ENCODE measurements at places on chromosomes 5 and 9.

GRCh38 chr5:58842852-58843251 is 260.0 kb downstream of the RAB3C start:
- DNase-seq: no peak

- no peak for DNase-seq
Observed at GRCh38 chr5:122454541-122454940, 142.5 kb downstream of the SNCAIP start.

GRCh38 chr5:37723162-37723961 is 116.5 kb downstream of the GDNF start:
- DNase-seq: no peak

DNA sequence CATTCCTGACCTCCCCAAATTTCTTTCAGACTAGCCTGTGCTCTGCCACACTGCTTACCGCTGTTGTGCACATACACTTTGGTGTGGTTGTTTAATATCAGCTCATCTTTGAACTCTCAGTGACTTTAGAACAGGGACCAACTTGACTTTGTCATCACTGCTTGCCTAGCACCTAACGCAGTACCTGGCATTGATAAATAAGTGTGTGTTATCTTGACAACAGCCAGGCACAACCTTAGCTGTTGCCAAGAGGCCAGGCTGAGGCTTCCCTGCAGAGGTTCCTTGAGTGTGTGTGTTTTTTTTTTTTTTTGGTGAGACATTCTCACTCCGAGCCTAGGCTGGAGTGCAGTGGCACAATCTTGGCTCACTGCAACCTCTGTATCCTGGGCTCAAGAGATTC is 41.0 kb upstream of the SLC28A3 start:
- DNase-seq: no peak

- DNase-seq: no peak
Observed at GRCh38 chr5:179166171-179166885, 106.2 kb downstream of the ZNF354C start.

GRCh38 chr5:41191249-41191648 is 22.1 kb downstream of the C6 start:
- DNase-seq: no peak

- no peak for DNase-seq
Observed at GRCh38 chr5:142735323-142736246, 34.6 kb upstream of the ARHGAP26 start.

DNA sequence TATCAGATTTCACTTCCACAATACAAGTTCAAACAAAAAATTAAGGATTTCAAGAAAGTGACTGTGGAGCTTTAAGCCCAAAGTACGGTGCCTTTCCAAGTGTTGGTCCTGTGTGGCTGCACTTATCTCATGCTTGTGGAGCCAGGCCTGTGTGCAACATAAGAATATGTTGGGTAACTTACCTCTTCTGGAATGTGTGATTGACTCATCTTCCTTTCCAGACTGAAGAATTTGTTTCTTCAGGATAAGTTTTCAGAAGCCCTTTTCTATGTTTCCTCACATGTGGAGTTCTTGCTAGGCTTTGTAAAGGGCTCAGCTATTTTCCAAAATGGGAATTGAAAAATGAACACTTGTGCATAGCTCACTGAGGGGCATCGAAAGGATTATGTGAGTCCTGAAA is 485.1 kb upstream of the PAPPA start:
- DNase-seq: no peak

- no peak for DNase-seq
Observed at GRCh38 chr5:32132757-32133156, 41.4 kb downstream of the GOLPH3 start.

DNA sequence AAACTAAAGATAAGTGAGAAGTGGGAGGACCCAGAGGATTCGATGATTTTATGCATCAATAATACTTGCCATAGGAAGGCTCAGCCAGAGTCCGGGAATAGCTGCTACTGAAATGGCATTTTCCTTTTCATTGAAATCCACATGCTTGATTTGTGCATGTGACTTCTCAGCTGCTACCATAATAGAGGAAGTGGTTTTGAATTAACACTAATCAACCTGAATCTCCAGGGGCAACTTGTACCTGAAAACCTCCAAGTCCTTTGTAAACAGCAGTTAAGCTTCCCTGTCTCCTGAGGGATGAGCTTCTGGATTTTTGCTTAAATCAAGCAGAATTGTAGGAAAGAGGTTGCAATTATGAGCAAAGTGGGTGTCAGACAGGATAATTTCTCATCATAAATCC is 124.9 kb downstream of the PPP2R2B start:
- DNase-seq: peak; percentile 29

DNA sequence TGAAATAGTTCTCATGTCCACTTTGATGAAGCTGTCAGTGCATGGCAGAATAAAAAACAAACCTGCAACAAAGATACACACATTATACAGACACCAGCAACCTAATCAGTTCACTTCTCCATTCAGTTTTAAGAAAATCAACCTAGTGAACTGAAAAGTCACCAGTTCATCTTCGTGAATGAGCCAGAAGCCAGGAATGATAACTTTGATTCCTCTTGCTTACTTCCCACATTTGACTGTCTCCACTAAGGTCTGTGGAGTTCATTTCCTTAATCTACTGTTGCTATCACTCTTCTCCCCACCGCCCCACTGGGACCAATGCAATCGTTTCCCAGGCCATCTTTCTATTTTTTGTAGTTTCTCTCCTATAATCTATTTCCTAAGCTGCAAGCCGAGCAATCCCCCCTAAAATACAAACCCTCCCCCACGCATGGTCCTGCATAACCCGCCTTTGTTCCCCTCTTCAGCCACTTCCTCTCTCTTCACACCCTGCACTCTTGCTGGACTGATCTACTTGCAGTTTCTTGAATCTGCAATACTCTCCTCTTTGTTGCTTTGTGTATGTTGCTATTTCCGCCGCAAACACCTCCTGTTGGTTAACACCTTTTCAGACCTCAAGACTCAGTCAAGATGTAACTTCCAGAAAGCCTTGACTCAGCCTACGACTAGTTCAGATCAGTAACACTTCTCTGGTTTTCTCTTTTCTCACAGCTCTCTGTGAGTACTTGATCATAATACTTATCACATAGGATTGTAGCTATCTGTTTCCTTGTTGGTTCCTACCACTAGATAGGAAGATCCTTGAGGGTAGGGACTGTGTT is 16.6 kb downstream of the STOM start:
- DNase-seq: peak; percentile 83

GRCh38 chr5:79567926-79568549 is 44.2 kb upstream of the TENT2 start:
- DNase-seq: no peak

GRCh38 chr5:1134478-1134877 is 22.6 kb upstream of the SLC12A7 start:
- DNase-seq: no peak

- no peak for DNase-seq
Observed at GRCh38 chr9:76516871-76517270, 57.9 kb downstream of the GCNT1 start.

DNA sequence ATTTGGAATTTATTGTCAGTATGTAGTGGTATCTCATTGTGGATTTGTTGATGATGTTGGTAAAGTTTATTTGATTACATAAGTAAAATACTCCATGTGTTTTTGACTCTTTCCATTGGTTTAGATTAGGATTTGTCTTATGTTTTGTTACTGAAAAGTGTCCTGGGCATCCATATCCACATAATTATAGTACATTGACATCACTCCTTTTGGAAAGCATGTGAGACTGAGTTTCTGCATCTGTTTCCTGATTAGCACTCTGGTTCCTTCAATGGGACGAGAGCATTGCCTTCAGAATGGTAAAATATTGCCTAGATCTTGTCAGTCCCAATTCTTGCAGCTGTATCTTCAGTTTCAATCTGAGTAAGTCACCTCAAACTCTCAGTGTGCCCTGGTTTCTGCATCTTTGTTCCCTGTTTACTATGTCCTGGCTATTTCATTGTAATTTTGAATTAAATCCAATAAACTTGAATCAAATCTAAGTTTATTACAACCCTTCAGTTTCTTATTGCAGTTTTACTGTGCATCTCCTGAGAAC is 128.1 kb downstream of the FBXO38 start:
- DNase-seq: no peak

DNA sequence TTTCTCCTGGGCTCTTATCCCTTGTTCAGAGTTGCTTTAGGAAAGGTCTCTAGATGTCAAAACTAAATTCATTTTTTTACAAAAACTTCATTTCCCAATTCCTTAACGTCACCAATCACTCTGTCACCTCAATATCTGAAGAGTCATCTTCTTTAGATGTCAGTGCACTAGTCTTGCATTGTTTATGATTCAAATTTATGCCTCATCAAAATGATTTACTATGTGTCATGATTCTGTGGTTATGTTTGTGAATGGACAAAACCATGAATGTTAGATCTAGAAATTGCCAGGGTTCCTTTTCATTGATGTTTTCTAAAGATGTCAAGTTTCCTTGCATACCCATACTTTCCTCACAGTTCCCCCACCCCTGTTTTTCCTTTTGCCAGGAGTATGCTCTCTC is 21.5 kb downstream of the CWC27 start:
- DNase-seq: no peak

DNA sequence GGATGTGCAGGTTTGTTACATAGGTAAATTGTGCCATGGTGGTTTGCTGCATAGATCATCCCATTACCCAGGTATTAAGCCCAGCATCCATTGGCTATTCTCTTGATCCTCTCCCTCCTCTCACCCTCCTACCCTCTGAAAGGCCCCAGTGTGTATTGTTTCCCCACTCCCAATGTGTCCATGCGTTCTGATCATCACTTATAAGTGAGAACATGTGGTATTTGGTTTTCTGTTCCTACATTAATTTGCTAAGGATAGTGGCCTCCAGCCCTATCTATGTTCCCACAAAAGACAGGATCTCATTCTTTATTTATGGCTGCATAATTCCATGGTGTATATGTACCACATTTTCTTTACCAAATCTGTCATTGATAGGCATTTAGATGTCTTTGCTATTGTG is 243.3 kb upstream of the PDE4D start:
- no peak for DNase-seq

DNA sequence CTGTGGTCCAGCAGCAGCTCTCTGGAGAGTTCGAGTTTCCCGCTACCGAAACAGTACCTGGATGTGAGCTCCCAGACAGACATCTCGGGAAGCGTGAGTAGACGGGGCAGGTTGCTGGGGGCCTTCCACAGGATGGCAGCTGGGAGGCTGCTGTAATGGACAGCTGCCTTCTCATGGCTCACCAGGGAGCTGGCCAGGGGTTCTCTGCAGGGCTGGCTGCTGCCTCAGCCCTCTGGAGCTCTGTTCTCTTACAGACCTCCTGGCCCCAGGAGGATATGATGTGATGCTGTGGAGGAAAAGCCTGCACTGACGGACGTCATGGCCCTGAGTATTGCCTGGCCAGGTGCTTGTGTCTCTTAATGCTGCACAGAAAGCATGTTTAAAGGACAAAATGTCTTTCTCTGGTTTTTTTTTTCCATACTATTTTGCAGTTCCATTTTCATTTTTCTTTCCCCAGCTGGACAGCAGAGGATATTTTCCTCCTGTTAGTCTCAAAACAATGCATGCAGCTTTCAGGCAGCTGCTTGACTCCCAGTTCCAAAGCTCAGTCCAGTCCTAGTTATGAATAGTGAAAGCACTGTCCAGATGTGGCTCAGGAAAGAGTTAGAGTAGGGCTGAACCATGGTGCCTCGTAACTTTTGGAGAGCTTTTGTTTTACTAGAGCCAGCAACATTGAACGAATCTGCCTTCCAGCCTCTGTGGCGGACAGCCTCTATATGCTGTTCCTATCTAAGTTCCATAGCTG is 77.5 kb upstream of the RARS1 start:
- no peak for DNase-seq

GRCh38 chr5:39176759-39177630 is 42.4 kb downstream of the FYB1 start:
- peak; percentile 73 for DNase-seq

GRCh38 chr9:4955836-4956235 is 29.2 kb upstream of the JAK2 start:
- DNase-seq: no peak

- DNase-seq: no peak
Observed at GRCh38 chr5:115170134-115170928, 623 bp upstream of the TRIM36 start.

DNA sequence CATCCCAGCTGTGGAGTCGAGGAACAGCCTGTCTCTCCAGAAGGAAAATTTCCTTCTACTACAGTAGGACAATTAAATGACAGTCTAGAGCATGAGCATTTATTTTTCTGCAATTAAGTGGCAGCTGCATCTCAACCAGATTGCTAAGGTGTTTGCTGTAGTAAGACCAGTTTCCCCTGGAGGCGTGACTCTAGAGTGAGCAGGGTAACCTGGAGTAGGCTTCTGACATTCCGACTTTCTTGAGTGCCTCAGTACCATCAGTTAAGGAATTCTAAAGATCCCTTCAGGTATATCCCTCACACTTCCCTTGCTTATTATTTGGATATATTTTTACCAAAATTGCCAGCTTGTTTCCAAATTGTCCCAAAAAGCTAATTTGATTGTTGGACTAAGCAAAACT is 59.2 kb upstream of the IRX2 start:
- no peak for DNase-seq

- DNase-seq: no peak
Observed at GRCh38 chr9:3321186-3321585, 204.6 kb downstream of the RFX3 start.

GRCh38 chr5:141846031-141846430 is 32.2 kb downstream of the PCDH1 start:
- no peak for DNase-seq

- DNase-seq: no peak
Observed at GRCh38 chr9:129353697-129354336, 175.8 kb upstream of the IER5L start.

DNA sequence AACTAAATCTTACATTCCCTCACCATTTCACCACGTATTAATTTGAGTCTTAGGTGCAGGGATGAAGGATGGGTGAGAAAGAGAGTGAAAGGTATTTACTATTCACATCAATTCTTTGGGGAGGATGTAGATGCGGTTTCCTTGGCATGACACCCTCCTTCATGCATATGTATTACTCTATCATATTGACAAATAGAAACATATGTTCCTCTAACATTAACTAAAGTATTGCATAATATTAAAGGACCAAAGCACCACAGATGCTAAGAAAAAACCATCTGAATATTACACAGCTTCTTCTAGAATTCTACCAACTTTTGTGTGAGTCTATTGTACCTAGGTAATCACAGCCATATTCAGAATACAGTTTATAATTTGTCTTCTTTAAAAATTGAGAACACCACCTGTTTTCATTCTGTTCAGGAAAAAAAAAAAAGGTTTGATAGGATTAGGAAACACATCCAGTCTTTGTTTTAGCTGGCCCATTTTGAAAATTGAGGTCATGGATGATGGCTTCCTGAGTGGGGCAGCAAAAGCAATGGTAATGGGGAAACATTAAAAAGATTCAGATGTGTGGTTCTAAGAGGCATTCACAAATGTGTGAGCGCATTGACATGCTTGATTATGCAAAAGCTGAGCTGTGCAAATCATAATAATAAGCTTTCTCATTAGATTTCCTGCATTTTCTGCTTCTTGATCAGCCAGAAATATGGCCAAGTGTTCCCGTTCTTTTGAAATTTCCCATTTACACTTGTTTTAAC is 1011.5 kb upstream of the NUDT12 start:
- no peak for DNase-seq

DNA sequence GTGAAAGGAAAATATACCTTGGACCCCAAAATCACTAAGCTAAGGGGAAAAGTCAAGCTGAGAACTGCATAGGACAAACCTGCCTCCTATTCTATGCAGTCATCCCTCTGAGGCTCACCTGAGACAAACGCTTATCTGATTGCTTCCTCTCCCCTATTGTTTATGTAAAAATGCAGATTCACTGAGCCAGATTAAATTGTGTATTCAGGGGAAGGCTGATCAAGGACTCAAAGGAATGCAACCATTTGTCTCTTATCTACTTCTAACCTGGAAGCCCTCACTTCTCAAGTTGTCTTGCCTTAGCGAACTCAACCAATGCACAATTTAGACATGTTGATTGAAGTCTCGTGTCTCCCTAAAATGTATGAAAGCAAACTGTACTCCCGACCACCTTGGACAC is 13.3 kb downstream of the SPARC start:
- DNase-seq: no peak
